ENCODE measurements at places on chromosomes 7 and 10.

- DNase-seq, result no peak
- no peaks in the 10 kb centered on the region for H3K27me3 ChIP-seq
Observed at GRCh38 chr10:3090914-3091787, 23.8 kb downstream of the PFKP start.

DNA sequence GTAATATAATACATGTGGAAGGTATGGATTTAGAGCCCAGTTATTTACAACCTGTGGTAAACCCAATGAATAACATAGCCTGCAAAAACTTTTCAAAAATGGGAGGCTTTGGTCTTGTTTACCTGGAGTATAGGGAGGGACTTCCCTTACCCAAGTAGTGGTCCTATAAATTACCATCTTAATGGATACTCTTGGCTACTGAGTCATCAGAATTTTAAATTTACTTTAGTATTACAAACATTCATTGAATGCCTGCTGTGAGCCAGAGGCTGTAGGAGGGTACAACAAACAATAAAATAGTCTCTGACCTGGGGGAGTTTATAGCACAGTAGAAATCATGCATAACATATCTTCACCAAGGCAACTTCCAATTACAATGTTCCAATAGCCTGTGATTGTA lies 365.1 kb downstream of the BBS9 start:
- H3K27ac ChIP-seq, result no peak overlapping the region
- DNase-seq, result no peak
- H3K36me3 ChIP-seq, result no peaks in the 10 kb centered on the region
- H3K4me1 ChIP-seq, result peaks cover 14% of the 10 kb centered on the region

- no peak overlapping the region for H3K4me3 ChIP-seq
- peaks cover 7% of the 10 kb centered on the region for H3K4me1 ChIP-seq
- no peaks in the 10 kb centered on the region for H3K27me3 ChIP-seq
- H3K36me3 ChIP-seq, result peaks cover 15% of the 10 kb centered on the region
Observed at GRCh38 chr7:96131525-96131924, 190.4 kb downstream of the SLC25A13 start.

DNA sequence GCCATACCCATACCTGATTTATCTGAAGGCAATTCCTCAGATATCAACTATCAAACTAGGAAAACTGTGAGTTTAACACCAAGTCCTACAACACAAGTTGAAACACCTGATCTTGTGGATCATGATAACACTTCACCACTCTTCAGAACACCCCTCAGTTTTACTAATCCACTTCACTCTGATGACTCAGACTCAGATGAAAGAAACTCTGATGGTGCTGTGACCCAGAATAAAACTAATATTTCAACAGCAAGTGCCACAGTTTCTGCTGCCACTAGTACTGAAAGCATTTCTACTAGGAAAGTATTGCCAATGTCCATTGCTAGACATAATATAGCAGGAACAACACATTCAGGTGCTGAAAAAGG lies 69.0 kb upstream of the RSBN1L start:
- H3K4me1 ChIP-seq, result no peaks in the 10 kb centered on the region
- no peak overlapping the region for H3K4me3 ChIP-seq
- no peaks in the 10 kb centered on the region for H3K27me3 ChIP-seq
- peaks cover 11% of the 10 kb centered on the region for H3K36me3 ChIP-seq
- no peak overlapping the region for H3K27ac ChIP-seq

DNA sequence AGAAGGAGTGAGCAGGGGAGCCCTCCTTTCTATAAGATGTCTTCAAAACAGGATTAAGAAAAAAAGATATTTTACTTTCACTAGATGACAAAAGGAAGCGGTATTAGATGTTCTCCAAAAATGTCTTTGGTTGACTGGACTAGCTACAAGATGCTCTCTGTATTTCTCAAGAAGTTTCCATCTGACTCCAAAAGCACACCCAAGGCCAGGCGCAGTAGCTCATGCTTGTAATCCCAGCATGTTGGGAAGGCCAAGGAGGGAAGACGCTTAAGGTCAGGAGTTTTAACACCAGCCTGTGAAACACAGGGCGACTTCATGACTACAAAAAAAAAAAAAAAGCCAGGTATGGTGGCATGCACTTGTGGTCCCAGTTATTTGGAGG lies 84.5 kb downstream of the PIP4K2A start:
- DNase-seq, result no peak
- H3K36me3 ChIP-seq, result peaks cover 3% of the 10 kb centered on the region
- H3K27me3 ChIP-seq, result no peaks in the 10 kb centered on the region
- H3K4me1 ChIP-seq, result peaks cover 36% of the 10 kb centered on the region
- H3K27ac ChIP-seq, result no peak overlapping the region

- H3K36me3 ChIP-seq, result peaks cover 5% of the 10 kb centered on the region
- no peak overlapping the region for H3K27ac ChIP-seq
- no peaks in the 10 kb centered on the region for H3K27me3 ChIP-seq
- H3K4me1 ChIP-seq, result no peaks in the 10 kb centered on the region
Observed at GRCh38 chr10:17340144-17340829, 112.2 kb downstream of the VIM start.

DNA sequence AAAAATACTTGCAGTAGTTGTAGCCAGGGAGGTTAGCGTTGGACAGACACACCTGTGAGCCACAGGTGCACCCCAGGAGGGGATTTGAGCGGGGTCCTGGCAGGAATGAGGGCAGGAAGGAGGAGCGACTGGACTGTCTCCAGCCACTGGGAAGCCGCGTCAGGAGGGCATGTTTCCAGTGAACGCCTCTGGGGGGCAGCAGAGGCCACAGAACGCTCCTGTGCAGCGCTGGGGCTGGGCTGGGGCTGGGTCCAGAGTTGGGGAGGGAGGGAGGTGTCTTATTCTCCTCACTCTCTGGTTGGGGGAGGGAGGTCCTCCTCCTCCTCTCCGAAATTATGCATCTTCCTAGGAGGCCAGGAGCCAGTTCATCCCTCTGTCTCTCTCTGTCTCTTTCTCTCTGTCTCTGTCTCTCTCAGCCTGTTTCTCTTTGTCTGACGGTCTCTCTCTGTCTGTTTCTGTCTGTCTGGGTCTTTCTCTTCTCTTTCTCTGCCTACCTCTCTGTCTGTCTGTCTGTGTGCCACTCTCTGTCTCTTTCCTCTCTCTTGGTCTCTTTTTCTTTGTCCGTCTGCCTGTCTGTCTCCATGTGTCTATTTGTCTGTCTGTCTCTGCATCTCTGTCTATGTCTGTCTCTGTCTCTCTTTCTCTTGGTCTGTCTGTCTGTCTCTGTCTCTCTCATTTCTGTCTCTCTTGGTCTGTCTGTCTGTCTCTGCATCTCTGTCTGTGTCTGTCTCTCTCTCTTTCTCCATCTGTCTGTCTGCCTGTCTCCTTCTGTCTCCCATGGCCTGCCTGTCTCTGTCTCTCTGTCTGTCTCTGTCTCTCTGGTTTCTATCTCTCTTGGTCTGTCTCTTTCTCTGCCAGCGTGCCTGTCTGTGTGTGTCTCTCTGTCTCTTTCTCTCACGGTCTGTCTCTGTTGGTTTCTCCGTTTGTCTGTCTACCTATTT lies 9.9 kb upstream of the PSMG3 start:
- H3K27ac ChIP-seq, result no peak overlapping the region
- no peak overlapping the region for H3K4me3 ChIP-seq
- H3K36me3 ChIP-seq, result peaks cover 3% of the 10 kb centered on the region
- peaks cover 12% of the 10 kb centered on the region for H3K4me1 ChIP-seq
- peak; percentile 78 for DNase-seq

GRCh38 chr10:112475575-112476218 lies 28.7 kb downstream of the VTI1A start:
- no peaks in the 10 kb centered on the region for H3K36me3 ChIP-seq
- no peaks in the 10 kb centered on the region for H3K27me3 ChIP-seq

DNA sequence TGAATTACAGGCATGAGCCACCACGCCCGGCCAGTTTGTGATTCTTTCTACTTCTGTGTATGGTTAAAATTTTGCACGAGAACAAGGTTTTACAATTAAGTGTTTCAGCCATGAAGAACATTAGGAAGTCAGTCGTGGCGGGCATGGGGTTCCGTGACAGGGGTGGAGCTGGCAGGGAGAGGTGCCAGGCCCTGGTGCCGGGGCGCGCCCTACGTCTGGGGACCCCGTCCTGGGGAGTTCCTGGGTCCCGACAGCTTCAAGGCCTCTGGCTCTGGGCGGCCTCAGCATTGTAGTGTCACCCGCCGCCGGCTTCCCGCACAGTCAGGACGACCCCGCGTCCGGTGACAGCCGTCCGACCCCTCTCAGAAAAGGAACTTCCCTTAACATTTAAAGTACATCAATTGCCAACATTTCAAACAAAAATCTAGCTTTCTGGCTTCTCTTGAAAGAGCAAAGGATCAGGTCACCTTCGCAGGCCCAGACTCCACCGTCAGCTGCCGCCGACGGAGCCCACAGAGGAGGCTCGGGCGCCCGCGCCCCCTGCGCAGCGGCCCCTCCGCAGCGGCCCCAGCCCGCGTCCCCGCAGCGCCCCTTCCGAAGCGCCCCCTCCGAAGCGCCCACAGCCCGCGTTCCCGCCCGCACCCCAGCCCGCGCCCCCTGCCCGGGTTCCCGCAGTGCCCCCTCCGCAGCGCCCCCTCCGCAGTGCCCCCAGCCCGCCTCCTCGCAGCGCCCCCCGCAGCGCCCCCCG lies 23.2 kb upstream of the MKI67 start:
- H3K4me3 ChIP-seq, result peak overlapping the region; percentile 70
- no peak for DNase-seq

DNA sequence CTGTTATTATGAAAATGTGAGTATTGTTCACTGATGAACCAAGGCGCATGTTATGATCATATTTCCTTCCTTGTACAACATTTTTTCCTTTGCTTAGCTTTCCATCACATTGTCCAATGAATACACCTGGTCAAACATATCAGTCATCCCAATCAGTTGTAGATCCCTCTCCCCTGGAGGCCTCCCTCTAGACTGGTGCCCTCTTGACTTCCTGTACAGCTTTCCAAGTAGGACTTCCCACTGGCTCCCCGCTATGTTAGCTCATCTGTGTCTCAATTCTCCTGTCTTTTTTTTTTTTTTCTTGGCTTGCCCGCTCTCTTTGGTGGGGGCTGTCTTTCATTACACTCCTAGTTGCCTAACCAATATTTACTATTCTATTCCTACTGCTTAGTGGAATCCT lies 214.2 kb upstream of the NPY start:
- H3K4me1 ChIP-seq, result no peaks in the 10 kb centered on the region
- H3K36me3 ChIP-seq, result no peaks in the 10 kb centered on the region
- no peak for DNase-seq
- no peaks in the 10 kb centered on the region for H3K27me3 ChIP-seq
- H3K27ac ChIP-seq, result no peak overlapping the region
- H3K4me3 ChIP-seq, result no peak overlapping the region

DNA sequence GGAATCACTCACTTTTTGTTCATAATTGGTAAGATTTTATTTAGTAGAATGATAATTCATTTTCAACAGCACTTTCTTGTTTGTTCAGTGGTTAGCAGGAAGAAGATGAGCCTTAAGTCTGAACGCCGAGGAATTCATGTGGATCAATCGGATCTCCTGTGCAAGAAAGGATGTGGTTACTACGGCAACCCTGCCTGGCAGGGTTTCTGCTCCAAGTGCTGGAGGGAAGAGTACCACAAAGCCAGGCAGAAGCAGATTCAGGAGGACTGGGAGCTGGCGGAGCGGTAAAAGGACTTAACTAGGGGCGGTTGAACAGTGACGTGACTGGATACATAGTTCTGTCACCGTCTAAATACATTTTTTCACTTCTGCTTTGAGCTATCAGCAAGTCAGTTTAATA lies 31.3 kb downstream of the RABGEF1 start:
- no peak overlapping the region for H3K27ac ChIP-seq
- H3K36me3 ChIP-seq, result peaks cover 5% of the 10 kb centered on the region
- DNase-seq, result no peak
- H3K4me1 ChIP-seq, result peaks cover 13% of the 10 kb centered on the region
- H3K27me3 ChIP-seq, result no peaks in the 10 kb centered on the region
- H3K4me3 ChIP-seq, result no peak overlapping the region

GRCh38 chr10:131825960-131826650 lies 74.7 kb upstream of the PPP2R2D start:
- DNase-seq, result no peak
- peaks cover 14% of the 10 kb centered on the region for H3K27me3 ChIP-seq
- H3K4me3 ChIP-seq, result no peak overlapping the region
- H3K4me1 ChIP-seq, result peaks cover 17% of the 10 kb centered on the region

DNA sequence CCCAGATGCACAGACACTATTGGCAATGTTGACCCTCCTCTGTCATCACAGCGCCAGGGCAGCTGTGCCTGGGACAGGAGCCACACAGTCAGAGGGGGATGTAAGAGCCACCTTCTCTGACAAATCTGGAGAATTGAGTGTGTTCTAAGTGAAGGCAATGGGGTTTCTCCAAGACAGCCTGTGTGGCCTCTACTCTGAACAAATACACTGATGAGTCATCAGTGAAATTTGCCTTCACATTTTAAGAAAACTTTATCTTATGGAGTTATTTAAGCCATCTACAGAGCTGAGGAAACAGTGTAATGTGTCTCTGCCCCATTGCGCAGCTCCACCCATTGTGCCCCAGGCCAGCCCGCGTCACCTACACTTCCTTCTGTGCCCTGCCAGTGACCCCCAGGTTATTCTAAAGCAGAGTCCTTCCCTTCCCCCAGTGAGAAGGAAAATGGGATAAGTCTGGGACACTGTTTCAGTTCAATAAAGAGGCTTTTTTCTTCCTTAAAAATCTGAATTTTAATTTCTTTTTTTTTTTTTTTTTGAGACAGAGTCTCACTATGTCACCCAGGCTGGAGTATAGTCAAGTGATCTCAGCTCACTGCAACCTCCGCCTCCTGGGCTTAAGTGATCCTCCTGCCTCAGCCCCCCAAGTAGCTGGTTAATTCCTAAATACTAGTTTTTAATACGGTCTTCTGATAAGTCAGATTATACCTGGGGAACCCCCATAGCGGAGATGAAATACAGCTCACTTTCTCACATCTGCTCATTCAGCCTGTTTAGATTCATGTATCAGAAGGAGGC lies 21.8 kb downstream of the AKR1E2 start:
- peaks cover 3% of the 10 kb centered on the region for H3K27me3 ChIP-seq
- H3K4me1 ChIP-seq, result peaks cover 15% of the 10 kb centered on the region
- peak overlapping the region; percentile 45 for H3K27ac ChIP-seq
- H3K4me3 ChIP-seq, result no peak overlapping the region
- DNase-seq, result no peak

DNA sequence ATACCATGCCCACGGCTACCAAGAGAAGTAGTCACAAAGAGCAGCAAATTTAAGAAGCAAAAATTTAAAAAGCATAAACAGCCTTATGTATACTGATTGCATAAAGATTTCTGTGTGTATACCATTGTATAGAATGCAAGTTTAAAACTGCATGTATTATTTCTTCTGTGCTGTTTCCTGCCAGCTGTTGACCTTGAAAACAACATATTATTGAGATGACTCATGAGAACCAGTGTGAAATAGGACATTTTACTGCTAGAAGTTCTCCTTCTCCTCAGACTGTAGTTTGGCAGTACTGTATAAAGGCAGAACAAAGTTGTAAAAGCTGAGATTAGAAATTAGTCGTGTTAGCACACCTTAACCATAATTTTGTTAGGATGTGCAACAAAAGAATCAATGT lies 42.3 kb upstream of the SGCE start:
- H3K4me3 ChIP-seq, result no peak overlapping the region
- no peaks in the 10 kb centered on the region for H3K36me3 ChIP-seq
- H3K27ac ChIP-seq, result no peak overlapping the region
- H3K27me3 ChIP-seq, result peaks cover 4% of the 10 kb centered on the region
- DNase-seq, result no peak

Measured in neural crest cell (in vitro differentiated cells).